ENCODE measurements at places on chromosomes 3 and 15.
A peak's percentile ranks its signal among the peaks of the same experiment; 100 is the strongest.

- peaks cover 20% of the 10 kb centered on the region for H3K4me1 ChIP-seq
- no peaks in the 10 kb centered on the region for H3K27me3 ChIP-seq
- DNase-seq: no peak
- H3K4me3 ChIP-seq: peak overlapping the region; percentile 98
- H3K36me3 ChIP-seq: peaks cover 16% of the 10 kb centered on the region
- peak overlapping the region; percentile 100 for H3K27ac ChIP-seq
Measured at GRCh38 chr15:50353251-50353974, 1.6 kb downstream of the GABPB1 start.

- peaks cover 15% of the 10 kb centered on the region for H3K27me3 ChIP-seq
- DNase-seq: no peak
- H3K4me1 ChIP-seq: peaks cover 3% of the 10 kb centered on the region
Measured at GRCh38 chr15:81274255-81274654, 49.7 kb downstream of the STARD5 start.

- no peak for DNase-seq
- no peaks in the 10 kb centered on the region for H3K36me3 ChIP-seq
- peaks cover 60% of the 10 kb centered on the region for H3K4me1 ChIP-seq
- no peak overlapping the region for H3K4me3 ChIP-seq
- no peak overlapping the region for H3K27ac ChIP-seq
Measured at GRCh38 chr15:32120577-32121383, 90.5 kb downstream of the CHRNA7 start.

DNA sequence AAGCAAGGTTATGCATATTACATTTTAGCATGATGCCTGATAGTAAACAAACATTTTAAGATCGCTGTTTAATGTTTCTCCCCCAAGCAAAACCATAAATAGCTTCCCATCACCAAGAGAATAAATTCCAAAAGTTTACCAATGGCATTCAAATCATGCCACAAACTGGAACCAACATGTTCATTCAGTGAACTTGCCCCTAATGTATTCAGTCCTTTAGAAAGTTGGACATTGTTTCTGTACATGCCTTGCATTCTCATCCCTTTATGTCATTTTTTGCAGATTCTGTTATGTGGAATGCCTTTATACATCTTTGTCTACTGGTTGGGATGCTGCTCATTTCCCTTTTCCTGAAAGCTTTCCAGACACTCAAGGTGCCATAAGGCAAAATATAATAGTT, 105.5 kb downstream of the PYDC2 start:
- H3K36me3 ChIP-seq: no peaks in the 10 kb centered on the region
- no peaks in the 10 kb centered on the region for H3K27me3 ChIP-seq
- no peak overlapping the region for H3K4me3 ChIP-seq
- H3K27ac ChIP-seq: no peak overlapping the region
- H3K4me1 ChIP-seq: no peaks in the 10 kb centered on the region

- H3K4me3 ChIP-seq: no peak overlapping the region
- no peaks in the 10 kb centered on the region for H3K27me3 ChIP-seq
- H3K27ac ChIP-seq: no peak overlapping the region
- no peak for DNase-seq
Measured at GRCh38 chr15:79105141-79105540, 14.6 kb upstream of the RASGRF1 start.

GRCh38 chr15:25224396-25224795, 214.4 kb downstream of the UBE3A start:
- no peaks in the 10 kb centered on the region for H3K27me3 ChIP-seq
- no peak overlapping the region for H3K27ac ChIP-seq
- no peak overlapping the region for H3K4me3 ChIP-seq
- H3K4me1 ChIP-seq: no peaks in the 10 kb centered on the region

GRCh38 chr3:2023959-2024358, 74.7 kb upstream of the CNTN4 start:
- no peak overlapping the region for H3K4me3 ChIP-seq
- H3K27ac ChIP-seq: no peak overlapping the region
- H3K27me3 ChIP-seq: no peaks in the 10 kb centered on the region
- no peak for DNase-seq
- H3K4me1 ChIP-seq: no peaks in the 10 kb centered on the region
- H3K36me3 ChIP-seq: no peaks in the 10 kb centered on the region

GRCh38 chr3:157387708-157388435, 48.8 kb upstream of the PTX3 start:
- H3K27me3 ChIP-seq: no peaks in the 10 kb centered on the region
- H3K27ac ChIP-seq: no peak overlapping the region
- peaks cover 20% of the 10 kb centered on the region for H3K4me1 ChIP-seq
- no peak for DNase-seq
- no peaks in the 10 kb centered on the region for H3K36me3 ChIP-seq

DNA sequence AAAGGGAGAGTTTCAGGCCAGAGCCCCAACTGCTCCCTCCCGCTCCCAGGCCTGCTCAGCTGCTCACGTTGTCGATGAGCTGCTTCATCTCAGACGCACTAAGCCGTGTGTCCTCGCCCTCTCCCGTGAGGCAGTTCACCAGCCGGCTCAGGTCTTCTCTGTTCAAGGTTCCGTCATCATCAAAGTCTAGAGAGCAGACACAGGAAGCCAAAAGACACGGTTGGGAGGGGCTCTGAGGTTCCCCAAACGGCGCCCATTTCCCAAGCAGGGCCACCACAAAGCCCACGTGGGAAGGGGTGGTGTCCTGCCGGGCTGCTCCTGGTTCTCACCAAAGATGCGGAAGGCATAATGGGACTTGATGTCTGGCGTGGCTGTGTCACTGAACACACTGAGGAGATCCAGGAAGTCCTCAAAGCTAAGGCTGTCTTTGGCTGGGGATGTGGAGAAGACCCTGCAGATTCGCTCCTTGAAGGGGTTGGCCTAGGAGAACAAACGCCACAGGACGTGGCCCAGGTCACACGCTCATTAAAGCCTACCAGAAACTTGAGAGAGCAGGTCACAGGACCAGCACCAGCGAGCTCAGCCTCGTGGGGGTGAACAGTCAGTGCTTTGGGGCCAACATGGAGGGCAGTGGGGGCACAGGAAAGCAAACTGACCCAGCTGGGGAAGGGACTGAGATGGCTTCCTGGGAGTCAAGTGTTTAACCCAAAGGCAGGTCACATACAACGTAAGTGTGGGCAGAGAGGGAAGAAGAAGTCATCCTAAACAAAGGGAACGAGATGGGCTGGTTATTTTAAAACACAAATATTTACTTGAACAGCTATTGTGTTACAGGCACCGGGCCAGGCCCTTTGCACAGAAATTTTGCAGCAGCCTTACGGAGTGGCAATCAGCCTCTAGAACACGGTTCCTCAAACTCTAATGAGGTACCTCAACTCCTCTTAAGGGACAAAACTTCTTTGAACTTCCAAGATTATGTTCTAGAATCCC, 2.4 kb downstream of the CIB1 start:
- no peaks in the 10 kb centered on the region for H3K27me3 ChIP-seq
- no peak overlapping the region for H3K4me3 ChIP-seq
- peaks cover 43% of the 10 kb centered on the region for H3K36me3 ChIP-seq
- H3K4me1 ChIP-seq: 0 out of 2 replicates have a peak, but pooled peaks cover 5% of the 10 kb centered on the region
- H3K27ac ChIP-seq: no peak overlapping the region
- DNase-seq: no peak

DNA sequence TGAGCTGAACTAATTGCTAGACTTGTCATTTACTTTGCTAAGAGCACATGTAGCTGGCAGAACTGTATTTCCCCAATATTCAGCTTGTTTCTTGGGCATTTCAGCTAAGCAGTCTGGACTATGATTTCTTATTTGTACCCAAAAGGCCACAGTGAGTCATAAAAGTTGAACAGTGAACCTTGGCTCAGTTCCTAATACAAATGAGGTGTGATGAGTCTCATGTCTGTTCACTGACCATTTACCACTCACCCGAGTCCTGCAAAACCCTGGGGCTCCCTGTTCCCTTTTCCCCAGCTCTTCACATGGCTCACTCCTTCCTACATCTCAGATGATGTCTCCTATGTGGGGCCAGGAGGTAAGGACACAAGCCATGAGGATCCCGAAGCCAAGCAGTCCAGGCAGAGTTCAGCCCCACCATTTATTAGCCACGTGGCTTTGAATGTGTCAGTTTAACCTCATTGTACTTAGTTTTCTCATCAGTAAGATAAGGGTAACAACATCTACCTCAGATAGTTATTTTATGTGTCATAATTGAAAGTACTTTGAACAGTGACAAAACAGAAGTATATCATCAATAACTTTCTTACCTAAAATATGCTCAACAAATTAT, 239.3 kb downstream of the IL5RA start:
- H3K27me3 ChIP-seq: no peaks in the 10 kb centered on the region
- H3K27ac ChIP-seq: no peak overlapping the region
- no peak for DNase-seq
- no peaks in the 10 kb centered on the region for H3K4me1 ChIP-seq

DNA sequence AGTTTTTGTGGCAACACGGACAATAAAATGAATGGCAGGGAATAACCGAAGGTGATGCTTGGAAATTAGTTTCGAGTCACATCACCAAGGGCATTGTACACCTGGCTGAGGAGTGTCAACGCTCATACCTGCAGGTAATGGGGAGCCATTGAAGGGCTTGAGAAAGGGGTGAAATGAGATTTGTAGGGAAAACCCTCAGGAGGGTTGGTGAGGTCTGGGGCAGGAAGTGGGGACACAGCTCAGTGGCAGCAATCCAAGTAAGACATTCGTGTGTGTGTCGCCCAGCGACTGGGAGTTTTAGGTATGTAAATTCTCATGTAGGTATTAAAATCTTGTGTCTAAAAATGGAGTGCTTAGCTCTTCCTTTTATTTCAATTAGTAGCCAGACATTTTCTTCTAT, 14.3 kb downstream of the PARP14 start:
- H3K27ac ChIP-seq: no peak overlapping the region
- H3K4me1 ChIP-seq: no peaks in the 10 kb centered on the region
- H3K36me3 ChIP-seq: peaks cover 33% of the 10 kb centered on the region
- H3K4me3 ChIP-seq: no peak overlapping the region
- no peaks in the 10 kb centered on the region for H3K27me3 ChIP-seq

GRCh38 chr3:138936741-138937689, 9.9 kb downstream of the FOXL2 start:
- H3K4me1 ChIP-seq: peaks cover 8% of the 10 kb centered on the region
- no peak overlapping the region for H3K4me3 ChIP-seq
- peak; percentile 44 for DNase-seq
- no peaks in the 10 kb centered on the region for H3K36me3 ChIP-seq

GRCh38 chr3:53795176-53795575, 51.0 kb downstream of the CHDH start:
- H3K27me3 ChIP-seq: no peaks in the 10 kb centered on the region
- H3K4me1 ChIP-seq: peaks cover 33% of the 10 kb centered on the region
- no peak overlapping the region for H3K4me3 ChIP-seq
- H3K36me3 ChIP-seq: no peaks in the 10 kb centered on the region

Data from SK-N-SH (cell line).